ENCODE measurements at places on chromosomes 6 and 20. TPM values are rescaled to one million over a fixed set of nuclear protein-coding genes. Genes with fewer than 3 reads are reported as not detected.

DNA sequence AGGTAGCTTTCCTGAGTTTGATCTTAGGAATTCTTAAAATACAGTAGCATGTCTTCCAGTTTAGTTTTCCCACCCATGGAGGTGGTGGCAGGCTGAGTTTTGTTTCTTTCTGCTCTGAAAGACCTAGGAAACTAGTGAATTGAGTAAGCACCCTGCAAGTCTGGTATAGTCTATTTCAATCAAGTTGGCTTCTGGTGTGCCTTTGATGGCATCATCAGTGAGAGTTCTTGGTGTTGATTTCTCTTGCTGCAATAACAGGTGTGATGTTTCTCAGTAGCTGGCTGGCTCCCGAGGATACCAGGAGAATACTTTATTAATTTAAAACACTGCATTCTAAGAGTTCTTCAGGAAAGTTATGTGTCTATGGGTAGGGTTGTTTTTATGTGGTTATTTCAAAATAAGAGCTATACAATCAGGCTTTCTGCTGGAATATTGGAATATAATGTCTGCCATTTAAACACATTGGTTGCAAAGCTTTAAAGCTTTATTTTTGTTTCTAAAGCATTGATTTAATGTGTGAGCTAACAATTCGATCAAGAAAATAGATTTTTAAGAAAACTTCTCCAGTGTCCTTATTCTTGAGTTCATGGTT lies 19.0 kb downstream of the VAPB start:
- H3K4me1 ChIP-seq = peaks cover 53% of the 10 kb centered on the region
- DNase-seq = peak; percentile 66
- H3K27ac ChIP-seq = peak overlapping the region; percentile 53
- H3K36me3 ChIP-seq = no peaks in the 10 kb centered on the region

DNA sequence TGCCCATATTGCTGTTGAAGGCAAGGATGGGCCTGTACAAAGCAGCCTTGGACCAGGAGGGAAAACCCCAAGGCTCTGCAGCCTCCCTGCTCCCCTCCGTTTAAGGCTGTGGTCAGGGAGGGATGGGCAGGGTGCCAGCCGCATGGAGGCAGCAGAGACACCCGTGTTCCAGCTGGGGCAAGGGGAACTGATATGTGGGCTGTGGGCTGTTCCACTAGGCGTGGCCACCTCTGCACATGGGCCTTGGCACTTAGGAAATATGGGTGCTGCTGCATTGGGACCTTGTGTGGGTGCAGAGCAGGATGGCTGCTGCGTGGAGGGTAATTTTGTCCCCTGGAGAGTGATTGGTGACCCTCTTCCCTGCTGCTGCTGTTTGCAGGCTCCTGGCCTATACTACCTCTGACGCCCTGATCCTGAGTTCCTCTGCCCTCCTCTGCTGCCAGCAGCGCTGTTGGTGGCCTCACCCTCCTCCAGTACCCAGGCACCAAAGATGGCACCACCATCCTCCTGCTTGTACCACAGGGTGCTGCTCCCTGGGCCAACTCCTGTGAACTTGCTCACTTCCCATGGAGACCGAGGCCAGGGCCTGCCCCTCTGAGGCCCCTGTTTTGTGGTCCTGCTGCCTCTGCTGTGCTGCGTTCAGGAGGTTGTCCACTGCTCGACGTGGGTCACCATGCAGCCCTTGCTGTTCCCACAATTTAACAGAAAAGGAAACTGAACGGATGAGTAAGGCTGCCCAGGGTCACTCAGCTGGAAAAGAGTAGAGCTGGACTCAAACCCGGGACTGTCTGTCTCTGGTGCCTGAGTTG lies 35.3 kb downstream of the PANK2 start:
- peaks cover 8% of the 10 kb centered on the region for H3K4me1 ChIP-seq
- no peak overlapping the region for H3K27ac ChIP-seq
- no peak for DNase-seq
- no peaks in the 10 kb centered on the region for H3K36me3 ChIP-seq
- H3K27me3 ChIP-seq = no peaks in the 10 kb centered on the region

Gene BIRC7
- total RNA-seq = not detected

Gene ZNF165
- 4.3 TPM for total RNA-seq

Gene TINAG
- total RNA-seq = not detected

Gene RPP40
- 4.9 TPM for total RNA-seq

DNA sequence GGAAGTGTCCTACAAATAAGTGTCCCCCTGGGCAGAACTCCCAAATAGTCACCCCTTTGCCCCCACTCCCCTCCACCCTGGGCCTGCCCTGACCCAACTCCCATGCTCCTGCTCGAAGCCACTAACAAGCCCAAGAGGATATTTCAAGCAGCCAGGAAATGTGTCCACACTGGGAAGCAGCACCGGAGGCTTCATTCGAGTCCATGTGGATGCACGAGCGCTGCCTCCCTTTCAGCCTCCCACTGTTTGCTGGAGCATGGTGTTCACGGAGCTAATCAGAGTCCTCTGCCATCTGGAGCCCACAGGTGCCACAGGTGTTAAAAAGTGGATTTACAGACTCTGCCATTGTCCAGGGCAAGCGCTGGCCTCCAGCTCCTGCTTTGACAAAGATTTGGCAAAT lies 177.6 kb downstream of the TTLL2 start:
- no peak for DNase-seq
- H3K4me1 ChIP-seq = peaks cover 8% of the 10 kb centered on the region
- no peak overlapping the region for H3K4me3 ChIP-seq
- no peak overlapping the region for H3K27ac ChIP-seq
- H3K36me3 ChIP-seq = no peaks in the 10 kb centered on the region

DNA sequence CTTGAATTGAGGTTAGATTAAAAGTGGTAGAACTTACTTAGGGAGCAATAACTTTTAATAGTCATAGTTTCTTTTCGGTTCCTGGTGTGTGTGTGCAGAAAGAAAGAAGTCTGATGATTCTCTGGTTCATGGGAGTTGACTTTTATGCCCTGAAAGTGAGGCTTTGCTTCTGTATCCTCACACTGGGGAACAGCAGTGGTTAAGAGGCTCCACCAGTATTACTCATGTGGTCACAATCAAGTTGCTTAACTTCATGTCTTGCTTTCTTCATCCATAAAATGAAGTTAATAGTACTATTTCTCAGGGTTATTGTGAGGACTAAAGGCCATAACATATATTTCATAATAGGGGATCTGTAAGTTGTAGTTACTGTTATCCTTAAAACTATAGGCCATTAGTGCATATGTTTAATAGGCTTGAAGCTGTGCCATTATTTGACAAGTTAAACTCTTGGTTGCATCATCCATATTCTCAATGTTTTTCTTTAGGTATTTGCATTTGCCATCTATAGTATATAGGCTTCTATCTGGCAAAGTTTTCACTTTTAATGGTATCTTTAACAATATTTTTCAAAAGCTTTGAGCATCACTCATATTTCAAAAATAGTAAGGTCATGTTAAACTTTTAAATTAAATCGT lies 262.4 kb downstream of the PLCB1 start:
- H3K36me3 ChIP-seq = no peaks in the 10 kb centered on the region
- H3K4me3 ChIP-seq = no peak overlapping the region
- H3K4me1 ChIP-seq = peaks cover 9% of the 10 kb centered on the region

Gene NKX2-4
- not detected for total RNA-seq

DNA sequence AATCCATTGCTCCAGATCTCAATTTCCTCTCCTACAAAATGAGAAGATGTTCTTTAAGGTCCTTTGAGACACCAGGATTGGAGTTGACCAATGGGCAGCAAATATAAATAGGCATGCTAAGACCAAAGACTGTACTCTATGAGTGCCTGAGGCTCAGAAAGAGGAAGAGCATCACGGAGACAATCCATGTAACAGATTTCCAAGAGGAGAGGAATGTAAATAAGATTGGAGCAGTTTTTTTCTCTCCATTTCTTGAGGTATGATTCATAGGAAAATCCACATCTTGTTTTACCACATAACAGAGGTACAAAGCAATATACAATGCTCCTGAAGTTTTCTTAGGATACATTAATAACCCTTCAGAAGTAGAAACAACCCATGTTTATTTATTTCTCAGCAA lies 109.8 kb downstream of the UBE3D start:
- H3K27me3 ChIP-seq = no peaks in the 10 kb centered on the region
- H3K27ac ChIP-seq = no peak overlapping the region
- H3K4me1 ChIP-seq = no peaks in the 10 kb centered on the region
- H3K36me3 ChIP-seq = no peaks in the 10 kb centered on the region
- no peak overlapping the region for H3K4me3 ChIP-seq
